ENCODE measurements at places on chromosomes 12 and 14.

- no peak for DNase-seq
Measured at GRCh38 chr12:15632708-15633107, 156.5 kb downstream of the EPS8 start.

GRCh38 chr14:103073876-103074728 lies 9.9 kb upstream of the LBHD2 start:
- no peak for DNase-seq

- no peak for DNase-seq
Measured at GRCh38 chr12:97535582-97535981, 73.0 kb downstream of the RMST start.

GRCh38 chr12:92439420-92439805 lies 263.4 kb upstream of the PLEKHG7 start:
- no peak for DNase-seq

DNA sequence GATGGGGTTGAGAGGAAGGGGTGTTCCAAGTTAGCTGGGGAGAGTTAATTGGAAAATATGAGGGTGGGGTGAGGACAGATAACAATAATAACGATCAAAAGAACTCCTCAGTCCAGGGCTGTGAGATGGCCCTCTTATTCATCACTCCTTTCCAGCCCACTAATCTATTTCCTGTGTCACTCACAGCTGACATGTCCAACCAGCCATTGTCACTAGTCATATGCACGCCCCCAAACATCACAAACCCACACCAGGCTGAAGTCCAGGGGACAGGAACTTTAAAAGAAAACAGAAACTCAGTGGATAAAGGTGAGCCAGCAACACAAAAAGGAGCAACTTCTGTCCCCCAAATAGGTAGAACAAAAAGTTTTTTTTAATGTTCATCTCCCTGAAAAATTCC lies 911 bp downstream of the CALCOCO1 start:
- no peak for DNase-seq

DNA sequence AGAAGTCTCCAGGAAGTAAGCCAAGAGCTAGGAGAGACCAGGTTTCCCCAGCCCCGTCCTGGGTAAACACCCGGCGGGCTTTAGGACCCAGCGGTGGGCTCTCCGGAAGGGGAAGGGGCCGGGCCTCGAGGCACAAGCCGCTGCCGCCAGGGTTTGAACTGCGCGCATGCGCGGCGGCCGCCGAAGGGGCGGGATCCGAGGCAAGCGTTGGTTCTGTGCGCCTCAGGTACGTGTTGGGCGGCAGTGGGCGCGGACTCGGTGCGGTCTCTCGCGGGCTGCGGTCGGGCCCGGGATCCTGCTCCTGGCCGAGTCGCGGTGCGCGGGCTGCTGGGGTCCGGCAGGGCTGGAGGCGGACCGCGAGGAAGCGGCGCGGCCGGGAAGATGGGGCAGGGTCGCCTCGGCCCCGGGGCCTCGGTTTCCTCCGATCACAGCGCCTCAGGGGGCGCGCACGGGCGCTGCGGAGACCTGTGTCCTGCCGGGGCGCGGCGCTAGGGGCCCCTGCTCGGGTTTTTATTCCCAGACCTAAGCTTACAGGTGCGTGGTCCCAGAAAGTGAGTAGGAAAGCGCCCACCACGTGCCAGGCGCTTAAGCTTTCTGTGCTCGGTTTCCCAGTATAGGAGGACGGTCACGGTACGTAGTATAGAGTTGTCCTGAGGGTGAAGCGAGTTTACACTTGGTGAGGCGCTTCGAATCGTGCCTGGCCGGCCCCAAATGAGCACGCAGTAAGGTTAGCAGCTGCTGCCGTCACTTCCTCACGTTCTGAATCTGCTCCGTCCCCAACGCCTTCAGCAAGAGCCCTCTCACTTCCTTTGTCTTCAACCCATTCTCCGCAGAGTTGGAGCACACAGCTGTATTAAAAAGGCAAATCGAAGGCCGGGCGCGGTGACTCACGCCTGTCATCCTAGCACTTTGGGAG lies at the start of gene TDP1:
TSS of gene TDP1 (plus strand) at position 183 of the 916 bp plus-strand sequence. CDS start 7,188 bp downstream, outside the sequence.
- peak; percentile 95 for DNase-seq

GRCh38 chr12:79322905-79323304 lies 367.9 kb downstream of the PAWR start:
- no peak for DNase-seq

- no peak for DNase-seq
Measured at GRCh38 chr14:89902881-89903280, 51.6 kb downstream of the EFCAB11 start.

GRCh38 chr14:44279357-44279756 lies 227.7 kb downstream of the FSCB start:
- no peak for DNase-seq

GRCh38 chr14:89188492-89188891 lies 228.5 kb downstream of the FOXN3 start:
- DNase-seq, result no peak

GRCh38 chr14:70289138-70289537 lies 70.3 kb downstream of the COX16 start:
- no peak for DNase-seq

GRCh38 chr12:117484901-117485300 lies 123.5 kb upstream of the NOS1 start:
- DNase-seq, result no peak

DNA sequence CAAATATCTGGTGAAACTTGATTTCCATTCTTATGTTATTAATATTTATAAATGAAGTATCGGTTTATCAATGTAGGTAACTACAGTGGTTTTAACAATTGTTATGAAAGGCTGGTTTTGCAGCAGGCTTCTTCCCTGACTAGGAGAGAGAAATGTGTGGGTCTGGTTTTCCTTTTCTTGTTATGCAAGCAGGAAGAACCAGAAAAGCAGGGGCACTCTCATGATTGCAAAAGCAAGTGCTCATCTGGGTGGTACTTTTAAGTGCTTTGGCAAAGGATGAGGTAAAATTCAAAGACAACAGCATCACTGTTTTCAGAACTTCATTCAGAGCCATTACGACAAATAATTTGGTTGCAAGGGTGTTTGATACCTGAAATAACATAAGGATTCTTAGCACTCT lies 105.6 kb downstream of the PTPRO start:
- no peak for DNase-seq

GRCh38 chr12:107571492-107571891 lies 114.1 kb upstream of the PWP1 start:
- DNase-seq, result no peak

DNA sequence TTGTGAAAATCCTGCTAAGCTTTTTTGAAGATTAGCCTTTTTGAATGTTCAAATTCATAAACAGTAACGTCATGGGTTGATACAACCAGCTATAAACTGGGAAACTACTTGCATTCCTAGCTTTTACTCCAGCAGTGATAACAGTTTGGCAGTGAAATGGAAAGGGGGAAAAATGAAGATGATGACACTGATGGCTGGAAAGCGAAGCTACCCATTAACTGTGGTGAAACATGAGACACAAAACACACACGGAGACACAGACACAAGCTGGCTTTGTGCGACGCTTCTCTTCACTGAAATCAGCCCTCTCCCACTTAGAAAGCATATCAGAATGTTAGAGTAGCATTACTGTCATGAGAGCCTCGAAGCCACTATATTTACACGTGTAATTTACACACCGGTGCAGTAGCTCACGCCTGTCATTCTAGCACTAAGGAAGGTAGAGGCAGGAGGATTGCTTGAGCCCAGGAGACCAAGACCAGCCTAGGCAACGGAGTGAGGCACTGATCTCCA lies 15.7 kb downstream of the VPS37B start:
- DNase-seq, result no peak
